ENCODE measurements at places on chromosomes 13 and 19. TPM values are rescaled to one million over a fixed set of nuclear protein-coding genes. Genes with fewer than 3 reads are reported as not detected.

DNA sequence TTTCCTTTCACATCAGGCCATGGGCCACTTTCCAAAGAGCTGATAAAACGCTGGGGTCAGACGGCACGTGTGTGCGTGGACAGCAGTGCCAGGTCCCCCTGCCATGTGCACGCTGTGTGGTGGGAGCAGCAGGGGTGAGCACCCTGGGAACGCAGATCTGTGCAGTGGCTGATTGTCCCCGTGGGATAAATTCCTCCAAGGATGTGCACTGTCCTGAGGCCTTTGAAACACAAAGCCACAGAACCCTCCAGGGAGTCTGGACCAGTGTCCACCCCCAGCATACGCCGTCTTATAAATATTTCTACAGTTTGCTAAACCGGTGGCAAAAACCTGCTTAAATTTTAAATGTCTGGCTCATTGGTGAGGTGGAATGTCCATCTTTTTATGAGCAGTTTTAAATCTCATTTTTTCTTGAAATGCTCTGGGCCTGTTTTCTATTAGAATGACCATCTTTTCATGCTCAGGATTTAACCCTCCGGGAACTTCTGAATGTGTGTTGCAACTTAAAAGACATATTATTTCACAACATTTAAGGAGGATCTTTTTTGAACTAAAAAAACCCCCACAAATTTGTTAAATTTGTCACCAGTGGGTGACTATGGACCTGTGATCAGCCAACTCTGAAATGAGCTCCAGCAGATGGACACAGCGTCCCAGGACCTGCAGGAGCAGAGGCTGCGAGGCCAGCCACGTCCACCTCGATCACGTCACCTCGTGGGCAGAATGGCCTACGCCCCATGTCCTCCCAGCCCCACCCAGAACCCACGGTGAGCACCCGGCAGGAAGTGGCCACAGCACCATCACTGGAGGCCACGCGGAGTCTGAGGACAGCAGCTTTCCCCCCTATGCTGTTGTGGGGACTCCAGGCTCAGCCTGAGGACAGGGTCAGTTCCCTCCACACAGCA is 68.6 kb downstream of the RASA3 start:
- DNase-seq = no peak

C13orf46 gene
- polyA plus RNA-seq = 0.06 TPM

GRCh38 chr13:106393776-106394175 is 141.7 kb downstream of the EFNB2 start:
- DNase-seq = no peak

PVR gene
- polyA plus RNA-seq = 42.9 TPM

ARHGEF18 gene
- 38.1 TPM for polyA plus RNA-seq

CYP2F1 gene
- not detected for polyA plus RNA-seq

DNA sequence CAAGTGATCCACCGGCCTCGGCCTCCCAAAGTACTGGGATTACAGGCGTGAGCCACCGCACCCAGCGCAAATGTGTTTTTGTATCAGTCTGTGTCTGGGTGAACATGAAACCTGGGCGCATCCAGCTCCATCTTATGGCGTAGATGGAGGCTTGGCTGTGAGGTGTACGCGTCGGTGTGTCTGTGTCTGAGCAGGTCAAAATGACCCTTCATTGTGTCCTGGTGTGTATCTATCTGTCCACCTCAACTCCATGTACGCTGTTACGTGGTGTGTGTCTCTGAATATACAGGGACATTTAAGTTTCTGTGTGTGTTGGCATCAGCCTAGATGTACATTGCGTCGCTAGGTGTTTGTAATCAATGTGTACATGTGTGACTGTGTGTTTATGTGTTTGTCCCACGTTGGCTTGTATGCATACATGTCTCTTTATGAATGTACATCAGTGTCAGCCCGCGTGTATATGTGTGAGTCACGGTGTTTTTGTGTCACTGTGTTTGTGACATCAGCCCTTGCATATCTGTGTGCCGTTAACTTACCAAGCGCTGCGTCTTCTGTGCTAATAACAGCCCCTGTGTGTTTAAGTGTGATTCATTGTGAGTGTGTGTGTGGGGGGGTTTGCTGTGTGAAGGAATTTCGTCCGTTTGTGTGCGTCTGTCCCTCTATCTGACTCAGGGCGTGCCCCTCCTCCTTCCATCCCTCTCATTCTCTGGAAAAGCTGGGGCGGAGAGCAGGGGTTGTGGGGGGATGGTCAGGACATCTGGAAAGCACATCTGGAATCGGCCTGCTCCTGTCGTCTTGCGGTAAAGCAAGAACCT is 6.4 kb downstream of the AXL start:
- DNase-seq = peak; percentile 58

- DNase-seq = no peak
These were observed 5.2 kb upstream of the BCAT2 start for GRCh38 chr19:48815870-48816501.

GRCh38 chr19:36392916-36393673 is 14.1 kb upstream of the ZFP14 start:
- no peak for DNase-seq

DNA sequence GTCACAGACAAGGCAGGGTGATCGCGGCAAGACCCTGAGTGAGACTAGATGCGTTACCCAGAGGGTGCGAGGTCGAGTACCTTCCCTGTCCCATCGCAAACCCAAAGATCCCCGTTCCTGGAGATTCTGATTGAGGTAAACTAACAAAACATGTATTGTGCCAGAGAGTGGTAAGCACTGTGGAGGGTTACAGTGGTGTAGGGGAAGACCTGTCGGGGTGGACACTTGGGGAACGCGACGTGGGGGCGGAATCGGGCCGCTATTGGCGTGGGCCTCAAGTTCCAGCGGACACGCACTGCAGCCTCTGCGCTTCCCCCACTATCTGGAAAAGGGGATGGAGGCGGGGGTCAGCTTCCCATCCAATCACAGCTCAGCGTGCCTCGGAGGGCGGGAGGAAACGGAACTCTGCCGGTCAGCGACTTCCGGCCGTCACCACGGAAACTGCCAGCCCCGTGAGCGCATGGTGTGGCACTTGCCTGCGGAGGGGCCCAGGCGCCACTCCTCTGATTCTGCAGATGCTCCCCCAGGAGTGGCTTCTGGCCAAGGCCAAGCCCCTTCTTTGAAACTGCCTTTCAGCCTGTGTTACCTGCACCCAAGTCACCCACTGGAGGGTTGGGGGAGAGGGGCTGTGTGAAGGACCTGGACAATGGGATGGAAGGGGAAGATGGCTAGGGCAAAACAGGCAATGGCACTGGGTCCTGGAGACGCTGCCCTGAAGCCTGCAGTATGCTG is 1.0 kb upstream of the UBE2M start:
- DNase-seq = peak; percentile 92

DNA sequence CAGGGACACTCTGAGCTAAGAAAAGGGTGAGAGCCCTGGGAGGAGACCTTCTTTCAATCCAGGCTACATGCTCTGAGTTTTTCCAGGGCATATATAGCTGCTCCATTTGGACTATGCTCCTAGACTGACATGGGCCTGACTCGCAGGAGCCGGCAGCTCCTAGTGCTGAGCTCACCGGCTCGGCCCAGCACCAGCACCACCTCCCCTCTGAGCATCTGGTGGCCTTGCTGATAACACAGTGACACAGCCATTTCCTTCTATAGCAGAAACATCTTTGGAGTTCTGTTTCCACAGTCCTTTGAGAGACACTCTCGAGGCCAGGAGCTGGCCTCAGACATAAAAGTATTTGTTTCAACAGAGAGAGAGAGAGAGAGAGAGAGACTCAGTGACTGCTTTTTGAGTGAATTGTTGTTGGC is 184.9 kb downstream of the TM9SF2 start:
- DNase-seq = no peak

DNA sequence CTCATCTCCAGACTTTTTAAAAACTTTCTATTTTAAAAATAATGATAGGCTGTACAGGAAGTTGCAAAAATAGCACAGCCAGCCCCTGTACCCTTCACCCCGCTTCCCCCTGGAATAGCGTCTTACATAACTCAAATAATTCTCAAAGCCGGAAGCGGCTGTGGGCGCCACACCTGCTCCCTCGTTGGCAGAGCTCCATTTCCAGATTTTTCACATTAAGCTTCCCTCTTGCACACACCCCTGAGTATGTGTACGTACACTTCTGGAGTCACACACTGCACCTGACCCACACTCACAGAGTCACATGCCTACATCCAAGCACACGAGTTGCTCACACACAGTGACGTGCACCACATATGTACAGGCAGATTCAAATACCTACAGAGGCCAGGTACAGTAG is 24.9 kb upstream of the DPP9 start:
- no peak for DNase-seq

OR7C1 gene
- polyA plus RNA-seq = 0.11 TPM

- DNase-seq = no peak
These were observed 177.3 kb downstream of the COL4A1 start for GRCh38 chr13:110129539-110130186.

DNA sequence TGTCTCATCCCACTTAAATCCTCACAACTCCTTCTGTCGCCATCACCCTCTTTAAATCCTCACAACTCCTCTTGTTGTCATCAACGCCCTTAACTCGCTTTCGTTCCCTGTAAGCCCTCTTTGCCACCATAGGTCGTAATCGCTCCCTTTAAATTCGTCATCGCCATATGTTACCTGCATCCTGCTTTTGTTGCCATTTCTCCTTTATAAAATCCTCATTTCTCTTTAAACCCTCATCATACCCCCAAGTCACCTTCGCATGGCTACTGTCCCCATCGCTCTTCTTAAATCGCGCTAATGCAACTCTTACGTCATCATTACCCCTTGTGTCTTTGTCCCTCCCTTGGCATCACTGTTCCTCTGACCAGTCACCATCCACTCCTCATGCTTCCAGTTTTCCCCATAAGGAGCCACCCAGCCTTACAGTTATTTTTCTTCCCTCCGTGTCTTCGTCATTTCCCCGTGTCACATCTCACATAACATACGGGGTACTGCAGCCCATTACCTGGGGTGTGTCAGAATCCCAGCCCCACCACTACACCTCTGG is 539 bp downstream of the PLD3 start:
- peak; percentile 40 for DNase-seq

DNA sequence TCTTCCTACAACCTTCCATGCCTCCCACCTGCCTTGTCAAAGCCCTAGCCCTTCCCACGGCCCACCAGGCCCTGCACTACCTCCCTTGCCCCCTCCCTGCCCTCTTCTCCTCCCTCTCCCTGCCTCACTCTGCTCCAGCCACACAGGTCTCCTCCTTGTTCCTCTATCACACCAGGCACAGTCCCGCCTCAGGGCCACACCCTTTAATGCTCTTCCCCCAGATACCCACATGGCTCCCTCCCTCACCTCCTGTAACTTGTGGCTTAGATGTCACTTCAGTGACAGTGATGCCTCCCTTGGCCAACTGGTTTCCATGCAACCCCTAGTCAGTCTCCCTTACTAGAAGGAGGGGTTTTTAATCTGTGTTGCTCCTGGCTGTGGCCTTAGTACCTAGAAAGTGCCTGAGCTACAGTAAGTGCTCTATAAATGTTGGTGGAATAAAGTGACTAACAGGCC is 1.3 kb downstream of the SIRT6 start:
- DNase-seq = no peak

SPART gene
- polyA plus RNA-seq = 96.4 TPM

GRCh38 chr13:26629260-26629825 is 71.9 kb downstream of the WASF3 start:
- no peak for DNase-seq

GRCh38 chr19:49020931-49021895 is 2.9 kb downstream of the CGB3 start:
- DNase-seq = no peak

GAPDHS gene
- polyA plus RNA-seq = not detected

GRCh38 chr19:57002710-57003109 is 117.1 kb upstream of the USP29 start:
- DNase-seq = no peak

GPR12 gene
- 0.04 TPM for polyA plus RNA-seq

DNA sequence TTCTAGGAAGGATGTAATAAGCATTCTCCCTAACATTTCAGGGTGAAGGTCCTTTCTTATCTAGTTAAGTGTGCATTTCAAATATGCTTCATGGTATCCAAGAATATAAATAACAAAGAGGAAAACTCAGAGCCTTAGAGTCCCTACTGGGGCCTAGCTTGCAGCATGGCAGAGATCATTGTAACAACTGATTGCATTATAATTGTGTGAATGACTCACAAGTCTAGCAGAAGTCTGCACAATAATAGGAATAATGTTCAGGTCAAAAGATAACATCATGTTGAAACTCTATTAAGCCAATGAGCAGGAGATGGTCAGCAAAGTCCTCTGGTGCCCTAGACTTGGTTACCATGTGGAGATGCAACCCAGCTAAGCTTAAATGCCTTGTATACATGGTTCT is 3.4 kb downstream of the POSTN start:
- no peak for DNase-seq

- peak; percentile 89 for DNase-seq
These were observed 28.5 kb downstream of the ZNF266 start for GRCh38 chr19:9406798-9407352.

GRCh38 chr19:3175781-3176714 is 2.5 kb upstream of the S1PR4 start:
- no peak for DNase-seq

TMPRSS9 gene
- polyA plus RNA-seq = 1.1 TPM

SLITRK6 gene
- 9.9 TPM for polyA plus RNA-seq

DNA sequence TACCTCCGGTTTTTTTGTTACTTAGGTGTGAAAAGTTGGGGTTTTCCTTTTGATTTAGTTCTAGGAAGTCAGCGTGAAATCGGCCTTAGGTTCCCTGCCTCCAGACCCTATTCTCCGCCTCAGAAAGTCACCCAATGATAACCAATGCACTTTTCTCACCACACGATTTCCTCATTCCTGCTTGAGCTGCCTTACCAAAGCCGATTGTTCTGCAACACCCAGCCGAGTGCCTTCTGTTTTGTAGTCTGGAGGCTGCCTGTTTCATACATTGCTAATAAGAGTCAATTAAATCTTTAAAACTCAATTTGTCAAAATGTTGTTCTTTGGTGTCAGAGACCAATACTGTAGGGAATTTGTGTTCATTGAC is 39.7 kb downstream of the GJA3 start:
- DNase-seq = no peak

DNA sequence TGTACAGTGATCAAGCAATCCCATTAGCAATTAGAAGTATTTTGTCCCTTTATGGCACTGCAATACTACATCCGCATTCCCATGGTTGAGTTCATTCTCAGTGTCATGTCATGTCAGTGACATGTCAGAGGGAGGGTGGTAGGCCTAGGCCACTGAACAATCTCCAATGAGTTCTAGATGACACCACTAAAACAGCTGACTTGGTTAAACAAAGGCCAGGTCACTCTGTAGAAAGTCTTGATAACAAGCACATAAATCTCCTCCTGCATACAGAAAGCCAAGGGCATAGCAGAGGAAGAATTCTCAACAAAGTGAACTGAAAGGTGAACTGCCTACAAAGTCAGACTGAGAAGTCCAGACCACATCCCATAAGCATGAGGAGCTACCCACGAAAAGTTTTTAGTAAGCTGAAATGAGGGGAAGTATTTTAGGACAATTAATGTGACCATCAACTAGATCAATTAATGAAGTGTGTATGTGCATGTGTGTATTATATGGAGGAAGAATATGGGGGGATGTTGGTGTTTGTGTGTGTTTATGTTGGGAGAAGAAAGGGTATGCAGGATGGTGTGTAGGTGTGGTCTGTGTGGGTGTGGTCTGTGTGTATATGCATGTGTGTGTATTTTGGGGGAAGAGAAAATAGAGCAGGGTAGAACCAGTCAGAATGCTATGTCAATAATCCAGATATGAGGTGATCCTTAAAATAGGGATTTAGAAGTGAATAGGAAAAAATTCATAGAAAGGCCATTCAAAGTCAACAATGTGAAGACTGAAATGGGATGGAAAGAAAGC is 67.7 kb downstream of the TBC1D4 start:
- no peak for DNase-seq
